ENCODE measurements at places on chromosomes 3 and 15.

- no peak for DNase-seq
Measured at GRCh38 chr3:112806903-112807302, 39.8 kb downstream of the CD200R1L start.

DNA sequence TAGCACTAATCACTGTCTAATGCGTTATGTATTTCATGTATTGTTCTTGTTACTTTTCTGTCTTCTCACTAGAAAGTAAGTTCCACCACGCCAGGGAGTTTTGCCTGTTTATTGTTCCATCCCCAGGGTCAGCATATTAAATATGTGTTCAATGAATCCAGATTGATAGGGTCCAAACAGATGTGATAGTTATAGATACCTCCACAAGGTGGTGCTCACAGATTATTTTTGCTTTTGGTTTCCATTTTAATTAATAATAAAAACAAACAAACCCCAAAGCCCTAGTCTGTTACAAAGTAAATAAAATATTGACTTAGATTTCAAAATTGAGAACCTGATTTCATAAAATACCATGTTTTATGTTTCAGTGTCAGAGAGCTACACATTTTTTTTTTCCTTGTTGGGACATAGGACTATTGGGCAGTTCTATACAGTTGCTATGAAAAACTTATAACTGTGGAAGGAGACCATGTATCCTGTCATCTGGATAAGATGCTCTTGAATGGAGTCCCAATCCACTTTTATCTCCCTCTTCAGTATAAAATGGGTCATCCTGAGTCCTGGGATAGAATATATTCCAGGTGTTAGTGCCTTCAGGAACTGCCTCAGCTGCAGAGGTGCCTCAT is 12.4 kb downstream of the OTOL1 start:
- peak; percentile 53 for DNase-seq

GRCh38 chr3:89114841-89115223 is 7.4 kb downstream of the EPHA3 start:
- DNase-seq, result no peak

DNA sequence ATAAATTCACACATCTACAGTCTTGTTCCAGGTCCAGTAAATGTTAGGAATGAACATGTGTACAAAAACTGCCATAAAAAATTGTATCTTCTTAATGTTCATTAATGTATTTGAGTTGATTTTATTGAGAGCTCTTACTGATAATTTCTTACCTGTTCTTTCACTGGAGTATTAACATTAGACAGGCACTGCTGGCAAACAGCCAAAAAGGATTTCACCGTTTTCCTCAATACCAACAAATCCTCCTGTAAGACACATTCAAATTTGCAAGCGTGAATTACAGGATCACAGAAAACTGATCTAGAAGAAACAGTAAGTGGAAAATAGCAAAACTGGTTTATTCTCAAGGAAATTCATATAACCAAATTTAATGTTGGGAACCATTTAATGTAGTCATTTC is 127.4 kb downstream of the PCCB start:
- DNase-seq, result no peak

GRCh38 chr15:77506311-77507142 is 85.8 kb downstream of the HMG20A start:
- no peak for DNase-seq

DNA sequence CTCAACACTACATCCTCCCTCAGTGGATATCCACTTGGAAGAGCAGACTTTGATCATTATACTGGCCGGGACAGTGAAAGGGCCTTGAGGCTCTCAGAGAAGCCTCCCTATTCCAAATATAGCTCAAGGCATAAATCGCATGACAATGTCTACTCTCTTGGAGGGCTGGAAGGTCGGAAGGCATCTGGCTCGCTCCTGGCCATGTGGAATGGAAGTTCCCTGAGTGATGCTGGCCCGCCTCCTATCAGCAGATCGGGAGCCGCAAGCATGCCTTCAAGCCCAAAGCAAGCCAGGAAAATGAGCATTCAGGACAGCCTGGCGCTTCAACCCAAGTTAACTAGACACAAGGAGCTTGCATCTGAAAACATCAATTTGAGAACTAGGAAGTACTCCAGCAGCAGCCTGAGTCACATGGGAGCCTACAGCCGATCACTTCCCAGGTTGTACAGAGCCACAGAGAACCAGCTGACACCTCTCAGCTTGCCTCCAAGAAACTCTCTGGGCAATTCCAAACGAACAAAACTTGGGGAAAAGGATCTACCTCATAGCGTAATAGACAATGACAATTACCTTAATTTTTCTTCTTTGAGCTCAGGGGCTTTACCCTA is 25.4 kb downstream of the PHLDB2 start:
- no peak for DNase-seq

GRCh38 chr3:141876381-141876890 is at the start of gene ATP1B3:
TSS of gene ATP1B3 (plus strand) at chr3:141876643. CDS start at chr3:141876802, 159 bp downstream.
- DNase-seq, result peak; percentile 89

- DNase-seq, result no peak
Measured at GRCh38 chr15:96186105-96186504, 144.4 kb upstream of the NR2F2 start.

DNA sequence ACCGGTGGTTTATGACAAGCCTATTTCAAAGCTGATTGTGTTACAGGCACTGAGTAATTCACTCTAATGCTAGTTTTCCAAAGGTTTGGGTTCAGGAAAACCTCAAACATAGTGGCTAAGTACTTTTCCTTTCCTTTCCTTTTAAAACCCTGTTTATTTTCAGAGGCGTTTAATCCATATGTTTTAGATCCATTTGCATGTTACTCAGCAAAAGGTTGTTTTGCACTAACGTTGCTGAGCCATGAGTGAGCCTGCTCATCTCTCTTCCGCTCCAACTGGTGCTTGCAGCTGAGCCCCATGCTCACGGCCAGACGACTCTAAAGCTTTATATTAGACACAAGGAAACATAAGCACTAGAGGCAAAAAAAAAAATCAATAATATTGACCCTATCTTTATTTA is 9.4 kb downstream of the CEMIP start:
- DNase-seq, result peak; percentile 55

- DNase-seq, result peak; percentile 73
Measured at GRCh38 chr15:43872416-43873020, 45.7 kb downstream of the WDR76 start.

DNA sequence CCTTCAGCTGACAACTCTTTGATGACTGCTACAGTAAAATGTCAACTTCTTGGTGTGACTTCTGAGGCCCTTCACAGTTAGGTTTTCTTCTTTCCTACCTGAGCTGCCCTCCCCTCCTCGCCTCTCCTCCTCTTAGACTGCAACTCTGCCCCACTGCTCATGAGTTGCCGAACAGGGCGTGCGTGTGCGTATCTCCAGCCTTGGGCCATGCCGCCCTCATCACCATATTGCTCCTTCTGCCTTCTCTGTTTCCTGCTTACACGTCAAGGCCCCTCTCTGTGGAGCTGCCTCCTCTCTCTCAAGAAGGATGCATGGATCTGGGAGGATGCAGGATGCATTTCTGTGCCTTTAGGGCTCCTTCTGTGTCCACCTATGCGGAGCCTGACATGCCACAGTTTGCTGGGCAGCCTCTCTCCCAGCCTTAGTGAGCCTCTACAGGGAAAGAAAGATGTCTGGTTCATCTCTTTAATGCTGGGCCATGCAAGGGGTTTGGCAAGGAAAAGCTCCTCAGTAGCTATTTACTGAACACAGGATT is 205.9 kb downstream of the RPLP1 start:
- no peak for DNase-seq

GRCh38 chr3:178036451-178037144 is 499.6 kb upstream of the KCNMB2 start:
- no peak for DNase-seq

DNA sequence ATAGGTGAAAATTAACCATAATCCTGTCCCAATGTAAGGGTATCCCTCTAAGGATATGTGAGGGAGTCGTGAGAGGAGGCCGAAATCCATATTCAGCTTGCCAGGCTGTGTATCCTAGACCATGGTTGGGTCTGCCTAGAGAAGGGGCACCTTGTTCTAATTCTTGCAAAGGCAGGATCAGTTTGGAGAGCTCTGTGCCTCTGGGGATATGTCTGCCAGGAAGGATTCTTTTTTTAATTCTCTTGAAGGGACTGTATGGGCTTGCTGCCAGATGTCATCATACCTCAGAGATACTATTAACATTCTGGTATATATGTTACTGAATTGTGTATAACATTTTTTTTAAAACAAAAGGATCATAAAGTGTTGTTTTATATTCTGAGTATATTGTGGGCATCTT is 2.4 kb downstream of the ATP1B3 start:
- DNase-seq, result peak; percentile 43

DNA sequence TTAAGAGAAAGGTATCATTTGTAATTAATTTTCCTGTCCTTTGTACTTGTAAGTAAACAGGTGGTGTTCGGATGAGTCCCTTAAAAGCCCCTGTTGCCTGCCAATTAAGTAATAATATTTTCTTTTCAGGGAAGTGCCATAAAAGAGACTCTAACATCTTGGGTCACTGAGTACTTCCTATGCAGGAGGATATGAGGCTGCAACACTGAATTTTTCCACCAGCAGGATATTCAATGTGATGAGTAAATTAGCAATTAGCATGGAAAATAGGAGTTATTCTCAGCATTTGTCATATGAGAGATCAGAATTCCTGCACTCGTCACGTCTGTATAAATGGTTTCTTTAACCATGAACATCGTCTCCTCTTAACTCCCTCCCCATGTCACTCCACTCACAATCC is 45.4 kb downstream of the WWTR1 start:
- no peak for DNase-seq

- DNase-seq, result peak; percentile 49
Measured at GRCh38 chr3:180680097-180680430, 775 bp upstream of the CCDC39 start.

DNA sequence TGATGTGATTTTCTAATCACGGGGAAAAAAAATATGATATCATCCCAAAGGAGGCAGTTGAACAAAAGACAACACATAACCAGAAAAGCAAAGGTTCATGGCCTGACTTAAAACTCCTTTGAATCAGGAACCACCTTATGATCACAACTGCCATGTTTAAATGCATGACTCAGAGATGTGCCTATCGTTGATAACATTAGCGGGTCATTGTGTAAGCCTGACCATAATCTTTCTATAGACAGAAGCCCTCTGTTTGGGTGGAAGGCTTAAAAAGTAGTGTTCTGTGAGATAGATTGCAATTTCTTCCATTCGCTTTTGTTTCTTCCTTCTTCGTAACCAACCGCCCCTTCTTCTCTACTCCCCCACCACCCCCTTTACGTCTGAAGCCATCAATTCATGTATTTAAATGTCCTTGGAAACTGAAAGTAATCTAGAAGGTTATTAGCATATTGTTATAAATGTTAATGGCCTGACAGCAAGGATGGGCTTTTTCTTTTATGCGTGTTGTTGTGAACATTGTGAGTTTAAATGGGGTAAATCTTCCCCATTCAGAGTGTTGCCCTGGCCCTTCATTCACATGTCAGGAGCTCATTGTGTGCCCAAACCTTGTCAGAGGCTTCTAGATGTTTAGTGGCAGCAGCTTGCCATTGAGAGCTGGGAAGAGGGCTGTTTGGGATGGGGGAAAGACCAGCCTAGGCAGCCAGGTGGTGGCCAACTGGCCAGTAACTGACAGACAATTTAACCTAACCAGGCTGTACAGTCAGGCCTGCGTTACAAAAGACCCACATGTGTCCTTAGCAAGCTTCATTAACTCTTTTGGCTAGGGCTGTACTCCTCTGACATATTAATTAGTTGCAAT is 64.5 kb downstream of the EPHA3 start:
- no peak for DNase-seq

GRCh38 chr3:72255191-72255590 is 470.2 kb upstream of the PROK2 start:
- DNase-seq, result no peak

DNA sequence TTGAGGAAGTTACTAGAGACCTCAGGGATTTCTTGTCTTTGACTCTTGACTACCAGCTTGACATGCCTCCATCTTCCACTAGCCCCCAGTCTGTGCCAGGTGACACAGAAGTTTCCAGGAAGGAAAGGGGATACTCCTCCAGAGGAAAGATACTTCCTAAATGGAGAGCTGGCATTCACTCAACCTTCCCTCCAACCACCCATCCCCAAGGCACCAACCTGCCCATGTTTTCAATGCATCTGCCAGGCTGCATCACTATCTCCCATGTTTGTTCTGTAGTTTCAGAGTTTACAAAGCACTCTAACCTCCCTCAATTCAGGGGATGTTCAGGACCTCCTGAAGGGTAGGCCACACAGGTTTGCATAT is 198.4 kb upstream of the LPP start:
- no peak for DNase-seq
